ENCODE measurements at places on chromosomes 3 and 15.
A peak's percentile ranks its signal among the peaks of the same experiment; 100 is the strongest.

- no peak for DNase-seq
These were observed 477.7 kb downstream of the ZIC1 start for GRCh38 chr3:147886879-147887278.

GRCh38 chr15:84749111-84749991, 959 bp downstream of the ZNF592 start:
- DNase-seq = no peak

GRCh38 chr15:76333720-76334437, 2.7 kb upstream of the ISL2 start:
- no peak for DNase-seq

- DNase-seq = no peak
These were observed 270.3 kb upstream of the CCDC54 start for GRCh38 chr3:107106907-107107306.

- DNase-seq = no peak
These were observed 1.5 kb downstream of the CORO2B start for GRCh38 chr15:68580026-68580882.

GRCh38 chr3:135090020-135090717, 295.1 kb downstream of the EPHB1 start:
- DNase-seq = no peak

GRCh38 chr3:61908382-61908781, 347.0 kb downstream of the PTPRG start:
- no peak for DNase-seq

GRCh38 chr3:185332026-185332735, 30.8 kb upstream of the MAP3K13 start:
- DNase-seq = no peak

- DNase-seq = no peak
These were observed 126.6 kb upstream of the ZBED2 start for GRCh38 chr3:111721747-111722146.

DNA sequence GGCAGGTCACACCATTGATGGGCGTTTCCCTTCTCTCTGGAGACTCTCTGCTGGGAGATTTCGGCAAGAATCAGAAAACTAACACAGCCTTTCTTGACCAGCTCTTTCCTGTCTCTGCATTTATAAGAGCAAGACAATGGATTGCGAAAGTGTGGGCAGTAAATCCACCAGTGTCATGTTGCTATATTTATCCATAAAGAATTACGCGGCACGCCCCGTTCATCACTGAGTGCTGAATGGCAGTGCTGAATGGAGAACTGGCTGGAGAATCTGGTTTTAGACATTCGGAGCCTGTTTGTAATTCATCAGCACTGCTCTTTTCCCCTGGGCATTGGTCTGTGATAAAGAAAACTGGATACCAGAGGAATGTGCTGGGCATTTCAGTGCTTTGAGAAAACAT, 2.0 kb upstream of the CEMIP start:
- DNase-seq = no peak

DNA sequence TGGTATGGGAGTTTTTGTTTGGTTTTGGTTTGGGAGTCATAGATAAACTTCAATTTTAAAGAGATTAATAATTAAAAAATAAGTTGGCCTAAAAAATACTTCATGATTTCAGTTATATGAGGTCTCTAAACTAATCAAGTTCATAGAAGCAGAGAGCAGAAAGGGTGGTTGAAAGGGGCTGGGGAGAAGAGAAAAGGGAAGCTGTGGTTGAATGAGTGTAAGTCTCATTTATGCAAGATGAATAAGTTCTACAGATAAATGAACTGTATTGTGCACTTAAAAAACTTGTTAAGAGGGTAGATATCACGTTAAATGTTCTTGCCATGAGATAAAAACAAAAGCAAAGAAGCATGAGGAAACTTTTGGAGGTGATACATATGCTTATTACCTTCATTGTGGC, 188.7 kb downstream of the NSUN3 start:
- DNase-seq = no peak

- DNase-seq = no peak
These were observed 2.6 kb downstream of the FAM43A start for GRCh38 chr3:194688200-194688740.

- no peak for DNase-seq
These were observed 4.3 kb downstream of the BTBD1 start for GRCh38 chr15:83062768-83063180.

- no peak for DNase-seq
These were observed 268.7 kb downstream of the TBL1XR1 start for GRCh38 chr3:176928582-176928931.

DNA sequence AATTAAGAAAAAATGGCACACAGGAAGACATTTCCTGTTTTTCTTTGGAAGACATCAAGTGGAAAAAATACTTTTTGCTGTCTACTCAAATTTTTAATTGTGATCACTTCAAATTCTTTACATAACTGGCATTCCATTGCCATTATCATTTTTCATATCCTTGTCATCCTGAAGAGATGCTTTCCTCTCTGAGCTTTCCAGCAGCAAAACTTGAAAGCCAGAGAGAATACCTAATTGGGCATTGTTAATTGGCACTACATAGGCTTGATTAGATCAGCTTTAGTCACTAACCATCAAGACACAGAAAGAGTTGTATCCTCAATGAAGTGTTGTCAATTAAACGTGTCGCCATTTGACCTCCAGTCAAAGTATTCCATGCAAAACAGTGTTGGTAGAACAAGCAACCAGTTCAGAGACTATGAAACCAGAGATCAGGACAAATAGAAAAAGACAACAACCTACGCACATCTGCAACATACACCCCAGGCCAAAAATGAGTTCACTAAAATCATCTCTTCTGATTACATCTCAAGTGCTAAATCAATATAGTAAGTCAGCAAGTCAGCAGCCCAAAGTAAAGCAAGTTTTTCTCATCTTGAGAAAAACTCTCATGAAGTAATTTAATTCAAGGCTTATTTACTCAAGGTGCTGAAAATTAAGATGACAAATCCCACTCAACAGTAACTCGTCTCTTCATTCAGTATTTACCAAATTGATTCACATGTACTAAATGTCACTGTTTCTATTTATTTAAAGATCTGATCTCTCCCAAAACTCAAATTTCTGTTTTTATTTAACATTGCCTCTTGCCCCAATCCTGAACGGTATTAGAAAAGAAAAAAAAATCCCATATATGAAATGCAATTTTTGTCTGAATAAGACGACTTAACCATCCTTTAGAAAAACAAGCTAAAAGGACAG, 123.0 kb downstream of the SUCLG2 start:
- no peak for DNase-seq

- no peak for DNase-seq
These were observed 444.9 kb upstream of the TBL1XR1 start for GRCh38 chr3:177642042-177642803.

GRCh38 chr15:100048736-100049135, 293.0 kb downstream of the ADAMTS17 start:
- no peak for DNase-seq

- DNase-seq = peak; percentile 77
These were observed at the start of gene ZFAND6 for GRCh38 chr15:80058851-80059785. Gene ZFAND6 (plus strand): TSS chr15:80059676. CDS start chr15:80120345, 60,669 bp downstream.

- DNase-seq = peak; percentile 32
These were observed 69.2 kb upstream of the ICE2 start for GRCh38 chr15:60548101-60548500.

GRCh38 chr3:107209302-107209990, 167.8 kb upstream of the CCDC54 start:
- DNase-seq = no peak

DNA sequence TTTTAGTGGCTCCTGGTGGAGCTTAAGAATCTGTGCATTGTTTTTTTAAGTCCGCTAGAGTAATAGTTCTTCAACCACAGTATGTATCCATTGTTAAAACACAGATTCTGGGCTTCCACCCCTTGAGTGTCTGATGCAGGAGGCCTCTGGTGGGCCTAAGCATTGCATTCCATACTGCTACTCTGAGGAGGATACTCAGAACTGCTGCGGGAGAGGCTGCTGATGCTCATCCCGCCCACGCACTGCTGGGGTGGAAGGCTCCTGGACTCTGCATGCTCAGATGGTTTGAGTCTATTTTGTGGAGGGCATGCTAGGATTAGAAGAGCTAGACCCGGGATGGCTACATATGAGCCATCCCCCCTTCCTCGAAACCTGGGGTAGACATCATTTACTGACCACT, 74.4 kb downstream of the THSD4 start:
- no peak for DNase-seq

DNA sequence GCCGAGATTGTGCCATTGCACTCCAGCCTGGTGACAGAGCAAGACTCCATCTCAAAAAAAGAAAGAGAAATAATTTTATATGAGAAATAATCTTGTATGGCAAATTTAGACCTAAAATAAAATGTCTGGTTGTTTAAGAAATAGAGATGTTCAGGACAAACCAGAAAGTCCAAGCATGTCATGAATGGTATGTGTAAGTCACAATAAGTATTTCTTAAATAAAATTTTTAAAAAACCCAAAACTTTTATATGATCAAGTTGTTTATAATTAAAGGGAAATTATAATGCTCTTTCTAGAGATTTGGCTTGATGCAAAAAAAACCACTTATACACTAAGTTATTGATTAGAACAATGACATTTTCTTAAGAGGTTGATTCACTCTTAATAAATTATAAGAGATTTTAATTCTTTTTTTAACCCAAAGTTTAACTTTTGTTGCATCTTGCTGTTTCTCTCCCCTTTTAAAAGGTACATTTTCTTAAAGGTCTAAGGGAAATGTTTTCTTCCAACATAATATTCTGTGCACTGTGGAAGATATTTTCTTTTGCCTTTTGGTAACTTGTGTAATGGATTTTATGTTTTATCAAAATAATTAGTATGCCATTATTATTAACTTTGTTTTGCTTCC, 105.7 kb downstream of the RTP4 start:
- no peak for DNase-seq

- DNase-seq = no peak
These were observed 355.1 kb downstream of the CLSTN2 start for GRCh38 chr3:140290105-140290504.

DNA sequence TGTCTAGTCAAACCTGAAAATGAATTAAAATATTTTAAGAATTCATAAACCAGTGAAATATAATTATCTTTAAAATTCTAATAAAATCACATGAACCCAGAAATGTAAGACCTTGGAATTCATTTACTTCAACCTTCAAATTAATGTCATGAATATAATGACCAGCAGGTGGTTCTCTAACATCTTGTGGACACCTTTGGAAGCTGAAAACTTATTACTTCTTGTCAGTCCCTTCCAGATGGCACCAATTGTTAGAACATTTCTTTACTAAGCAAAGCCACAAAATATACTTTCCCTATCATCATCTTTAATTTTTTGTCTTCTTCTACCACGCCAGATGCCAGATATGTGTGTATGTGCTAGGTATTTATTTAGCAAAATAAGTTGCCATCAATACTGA, 240.0 kb downstream of the MBNL1 start:
- no peak for DNase-seq

- DNase-seq = no peak
These were observed 35.2 kb downstream of the TSC22D2 start for GRCh38 chr3:150443331-150443741.

DNA sequence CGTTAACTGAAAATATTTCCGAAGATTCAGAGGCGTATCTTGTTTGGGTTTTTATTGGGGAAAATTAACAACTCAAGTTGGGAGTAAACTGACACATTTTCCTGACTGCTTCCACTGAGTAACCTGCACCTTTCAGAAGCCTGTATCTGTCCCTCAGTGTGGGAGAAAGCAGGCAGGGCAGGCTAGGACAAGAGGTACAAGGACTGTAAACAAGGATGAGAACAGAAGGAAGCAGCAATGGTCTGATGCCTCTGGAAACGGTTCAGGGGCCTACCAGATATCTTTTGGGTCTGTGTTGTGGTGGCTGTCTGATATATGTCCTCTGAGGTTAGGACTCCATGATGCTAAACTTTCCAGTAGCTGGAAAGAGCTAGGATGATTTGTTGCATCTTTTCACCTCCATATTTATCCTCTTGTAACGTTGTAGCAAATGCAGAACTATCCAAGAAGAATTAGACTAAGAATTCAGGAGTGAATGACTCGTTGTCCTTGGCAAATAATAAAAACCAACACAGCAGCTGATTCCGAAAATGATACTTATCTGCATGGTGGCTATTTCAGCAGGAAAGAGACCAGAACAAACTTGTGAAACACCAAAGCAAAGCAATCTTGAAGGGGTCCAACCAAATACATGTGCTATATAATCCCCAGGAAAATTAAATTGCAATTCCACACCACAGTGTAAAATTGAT, 195.9 kb upstream of the ICE2 start:
- DNase-seq = no peak

GRCh38 chr3:150602426-150603152, 532 bp upstream of the SELENOT start:
- DNase-seq = no peak

DNA sequence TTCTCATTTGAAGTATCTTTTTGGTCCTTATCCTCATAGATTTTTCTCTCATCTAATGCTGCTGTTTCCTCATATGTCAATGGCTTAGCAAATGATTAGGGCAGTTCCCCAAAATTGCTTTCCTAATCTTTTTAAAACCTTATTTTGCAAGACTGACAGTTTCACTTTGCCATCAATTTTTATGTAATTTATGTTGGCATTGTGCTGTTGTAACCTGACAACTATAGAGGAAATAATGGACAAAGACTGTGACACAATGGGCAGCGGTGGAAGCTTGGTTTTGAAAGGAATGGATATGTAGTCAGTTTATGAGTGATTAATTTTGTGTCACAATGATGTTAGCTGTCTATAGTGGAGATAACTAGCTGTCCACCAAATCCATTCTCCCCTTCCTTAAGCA, 10.6 kb upstream of the SH3BP5 start:
- DNase-seq = no peak

DNA sequence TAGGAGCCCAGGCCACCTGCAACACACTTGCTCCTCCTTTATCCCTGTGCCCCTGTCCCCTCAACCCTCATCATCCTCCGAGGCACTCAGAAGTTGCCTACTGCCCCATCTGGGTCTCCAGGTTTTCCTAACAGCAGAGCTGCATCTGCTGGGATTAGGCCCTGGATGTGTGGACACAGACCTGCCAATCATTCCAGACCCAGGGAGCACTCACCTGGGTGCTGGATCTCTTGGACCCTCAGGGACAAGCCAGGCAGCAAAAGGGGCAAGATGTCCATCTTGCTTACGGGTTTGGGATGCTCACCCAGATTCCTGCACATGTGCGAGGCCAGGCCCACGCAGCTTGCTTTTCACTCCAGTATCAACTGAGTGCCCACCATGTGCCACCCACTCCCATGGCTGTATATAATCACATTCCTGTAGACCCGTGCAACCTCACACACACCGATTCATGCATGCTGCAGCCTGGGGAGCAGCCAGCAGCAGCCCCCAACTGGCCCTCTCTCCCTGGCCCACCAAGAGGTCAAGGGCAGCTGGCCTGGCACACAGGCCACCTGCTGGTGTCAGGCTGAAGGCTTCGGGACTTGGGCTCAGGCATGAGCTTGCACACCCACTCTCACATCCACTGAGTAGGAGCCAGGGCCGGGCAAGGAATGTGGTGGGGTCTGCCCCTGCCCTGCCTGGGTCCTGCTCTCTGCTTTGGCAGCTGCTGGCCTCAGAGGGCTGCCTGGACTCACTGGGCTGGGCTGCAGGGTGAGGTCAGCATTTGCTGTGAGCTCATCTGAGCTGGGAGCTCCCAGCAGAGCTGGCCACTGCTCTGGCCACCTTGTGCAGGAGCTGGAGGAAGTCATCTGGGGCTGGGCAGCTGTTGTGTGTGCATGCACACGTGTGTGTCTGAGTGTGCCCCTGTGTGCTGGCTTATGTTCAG, 14.9 kb downstream of the PRKCD start:
- DNase-seq = no peak

All from GM12891 (cell line).